Stimulated activated CD8-positive, alpha-beta memory T cell treated with anti-CD3 and anti-CD28 coated beads, Interleukin-15, amount 100 ng/mL, for 24 hours (primary cell): ENCODE measurements at places on chromosomes 7 and 10.

GRCh38 chr10:28938745-28939144 is 261.4 kb downstream of the BAMBI start:
- DNase-seq = no peak

DNA sequence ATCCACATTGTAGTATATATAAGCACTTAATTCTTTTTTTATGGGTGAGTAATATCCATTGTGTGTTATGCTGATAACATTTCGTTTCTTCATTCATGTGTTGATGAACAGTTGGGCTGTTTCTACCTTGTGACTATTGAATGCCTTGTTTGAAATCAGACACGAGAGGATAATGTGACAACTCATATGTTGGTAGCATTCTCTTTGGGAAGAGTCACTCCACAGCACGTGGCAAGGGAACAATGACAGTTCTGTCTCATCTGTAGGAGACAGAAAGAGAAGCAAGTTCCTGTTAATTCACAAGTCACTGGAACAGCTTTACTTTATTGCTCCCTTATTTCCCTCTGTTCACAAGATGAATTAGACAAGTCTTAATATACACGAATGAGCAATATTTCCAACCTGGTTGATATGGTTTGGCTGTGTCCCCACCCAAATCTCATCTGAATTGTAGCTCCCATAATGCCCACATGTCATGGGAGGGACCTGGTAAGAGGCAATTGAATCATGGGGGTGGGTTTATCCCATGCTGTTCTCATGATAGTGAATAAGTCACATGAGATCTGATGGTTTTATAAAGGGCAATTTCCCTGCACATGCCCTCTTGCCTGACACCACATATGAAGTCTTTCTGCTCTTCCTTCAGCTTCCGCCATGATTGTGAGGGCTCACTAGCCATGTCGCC is 125.3 kb downstream of the SEC23IP start:
- DNase-seq = no peak

GRCh38 chr7:95011146-95011928 is 103.9 kb downstream of the PPP1R9A start:
- no peak for DNase-seq

DNA sequence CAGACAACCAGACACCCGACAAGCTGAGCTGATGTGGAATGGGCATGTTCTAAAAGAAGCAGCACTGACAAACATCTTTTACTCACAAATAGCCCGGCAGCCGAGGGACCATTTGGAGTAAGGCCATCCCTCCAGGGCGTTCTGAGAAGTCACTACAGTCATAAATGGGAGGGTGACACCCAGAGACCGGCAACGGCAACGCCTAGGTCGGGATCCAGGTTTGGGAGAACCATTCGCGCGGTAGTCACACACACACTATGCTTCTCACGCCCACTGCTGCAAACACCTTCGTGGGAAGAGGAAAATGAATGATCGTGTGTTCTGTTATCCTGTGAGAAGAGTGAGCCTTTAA is 9.8 kb downstream of the TNS3 start:
- DNase-seq = no peak

- no peak for DNase-seq
These were observed 25.6 kb upstream of the ERCC6 start for GRCh38 chr10:49564461-49565009.

DNA sequence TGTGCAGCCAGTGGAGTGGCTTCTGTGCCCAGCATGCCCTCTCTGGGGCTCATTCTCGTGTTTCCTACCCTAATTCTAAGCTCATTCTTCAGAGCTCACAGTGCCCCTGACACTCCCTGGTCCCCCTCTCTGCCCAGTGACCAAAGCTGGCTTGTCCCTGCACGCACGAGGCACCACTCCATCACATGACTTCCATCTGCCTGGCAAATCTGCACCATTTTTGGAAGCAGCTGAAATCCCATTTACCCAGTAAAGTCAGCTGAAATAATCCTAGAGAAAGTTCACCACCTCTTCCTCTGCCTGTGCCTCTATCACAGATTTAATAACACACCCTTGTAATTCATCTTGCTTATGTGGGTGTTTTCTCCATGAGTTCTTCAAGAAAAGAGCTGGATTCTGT is 616.9 kb downstream of the PTPRN2 start:
- no peak for DNase-seq

GRCh38 chr10:110601581-110601980 is 34.1 kb downstream of the SMC3 start:
- no peak for DNase-seq

DNA sequence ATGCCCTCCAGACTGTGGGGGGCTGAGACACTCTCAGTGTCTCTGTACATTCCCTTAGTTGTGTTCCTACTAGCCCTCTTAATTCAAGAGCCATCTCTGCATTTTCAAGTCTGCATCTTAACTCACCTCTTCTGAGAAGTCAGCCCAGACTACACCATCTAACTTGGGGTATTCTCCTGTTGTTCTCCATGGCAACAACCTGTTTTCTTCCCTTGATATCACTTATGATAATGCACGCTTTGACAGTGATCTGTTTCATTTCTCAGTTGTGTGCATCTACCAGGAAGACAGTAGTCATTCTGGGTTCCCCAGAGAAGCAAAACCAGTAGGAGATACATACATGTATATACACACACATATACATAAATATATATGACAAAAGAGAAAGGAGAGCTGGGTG is 707.3 kb upstream of the IGFBP3 start:
- DNase-seq = no peak

DNA sequence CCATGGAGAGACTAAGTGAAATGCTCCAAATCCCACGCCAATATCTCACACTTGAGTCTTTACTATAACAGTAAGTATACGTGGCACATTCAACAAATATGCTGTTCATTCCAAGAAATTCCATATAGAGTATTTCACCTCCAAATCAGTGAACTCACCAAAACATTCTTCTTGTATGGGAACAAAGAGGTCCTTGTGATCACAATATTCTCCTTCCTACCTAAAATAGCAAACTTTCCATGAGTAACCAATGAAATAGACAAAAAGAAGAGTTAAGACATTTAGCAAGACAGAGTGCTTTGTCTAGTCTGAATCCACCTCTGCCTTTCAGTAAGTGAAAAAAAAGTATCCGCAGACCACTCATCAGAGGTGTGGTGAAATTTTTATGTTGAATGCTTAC is 77.3 kb upstream of the NXPH1 start:
- no peak for DNase-seq

DNA sequence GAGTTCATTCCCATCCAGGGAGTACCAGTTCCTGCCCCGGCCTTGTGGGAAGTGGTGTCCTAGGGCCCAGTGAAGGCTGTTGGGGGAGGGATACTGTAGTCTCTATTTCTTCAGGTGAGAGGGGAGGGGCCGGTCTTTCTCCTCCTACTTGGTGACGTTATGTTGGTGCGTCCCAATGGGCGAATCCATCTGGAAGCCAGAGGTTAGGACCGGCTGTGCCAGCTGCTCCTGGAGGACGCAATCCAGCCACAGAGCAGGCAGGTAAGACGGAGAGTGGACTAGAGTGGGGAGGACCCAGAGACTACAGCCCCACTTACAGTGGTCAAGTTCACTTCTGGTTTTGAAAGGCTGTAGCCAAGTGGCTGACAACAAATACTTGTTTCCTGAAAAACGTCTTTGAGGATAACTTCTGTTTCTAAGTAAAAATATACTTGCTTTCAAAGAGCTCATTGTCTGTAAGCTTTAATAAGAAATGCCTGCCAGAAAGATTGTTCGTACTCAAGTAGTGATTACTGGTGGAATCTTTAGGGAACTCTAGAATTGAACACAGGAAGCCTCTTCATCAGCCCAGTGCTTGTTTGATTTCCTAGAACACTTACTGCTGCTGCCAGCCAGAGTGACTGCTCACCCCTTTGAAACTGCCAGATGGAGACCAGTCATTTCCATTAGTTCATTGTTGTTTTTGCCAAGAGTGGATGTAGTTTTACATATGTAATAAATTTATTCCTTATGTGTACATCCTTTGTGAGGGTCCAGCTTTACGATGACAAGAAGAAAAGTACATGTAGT is 25.4 kb downstream of the RBM33 start:
- DNase-seq = no peak

DNA sequence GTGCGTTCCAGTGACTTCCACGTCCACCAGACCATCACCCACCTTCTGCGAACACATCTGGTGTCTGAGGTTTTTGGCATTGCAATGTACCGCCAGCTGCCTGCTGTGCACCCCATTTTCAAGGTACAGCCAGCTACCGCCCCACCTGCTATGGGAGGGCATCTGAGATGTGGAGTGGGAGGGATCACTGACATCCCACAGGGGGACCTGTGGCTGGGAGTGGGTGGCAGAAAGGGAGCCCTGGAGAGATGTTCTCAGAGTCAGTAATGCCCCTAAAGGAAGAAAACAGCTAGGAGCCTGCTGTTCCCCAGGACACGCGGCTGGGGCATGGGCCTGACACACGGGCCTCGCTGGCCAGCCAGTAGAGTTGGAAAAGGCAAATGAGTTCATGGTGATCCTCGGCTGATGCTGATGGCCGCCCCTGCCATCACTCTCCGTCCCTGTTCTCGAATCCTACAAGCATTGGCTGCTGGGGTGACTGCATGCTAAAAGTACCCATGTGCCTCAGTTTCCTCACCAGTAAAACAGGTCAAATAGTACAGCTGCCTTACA is 66.6 kb downstream of the ALOX5 start:
- no peak for DNase-seq

- no peak for DNase-seq
These were observed 109.4 kb downstream of the NRG3 start for GRCh38 chr10:81984428-81984827.

GRCh38 chr10:68559251-68559650 is 886 bp upstream of the TET1 start:
- no peak for DNase-seq

- no peak for DNase-seq
These were observed 694 bp downstream of the C10orf62 start for GRCh38 chr10:97590082-97590747.

DNA sequence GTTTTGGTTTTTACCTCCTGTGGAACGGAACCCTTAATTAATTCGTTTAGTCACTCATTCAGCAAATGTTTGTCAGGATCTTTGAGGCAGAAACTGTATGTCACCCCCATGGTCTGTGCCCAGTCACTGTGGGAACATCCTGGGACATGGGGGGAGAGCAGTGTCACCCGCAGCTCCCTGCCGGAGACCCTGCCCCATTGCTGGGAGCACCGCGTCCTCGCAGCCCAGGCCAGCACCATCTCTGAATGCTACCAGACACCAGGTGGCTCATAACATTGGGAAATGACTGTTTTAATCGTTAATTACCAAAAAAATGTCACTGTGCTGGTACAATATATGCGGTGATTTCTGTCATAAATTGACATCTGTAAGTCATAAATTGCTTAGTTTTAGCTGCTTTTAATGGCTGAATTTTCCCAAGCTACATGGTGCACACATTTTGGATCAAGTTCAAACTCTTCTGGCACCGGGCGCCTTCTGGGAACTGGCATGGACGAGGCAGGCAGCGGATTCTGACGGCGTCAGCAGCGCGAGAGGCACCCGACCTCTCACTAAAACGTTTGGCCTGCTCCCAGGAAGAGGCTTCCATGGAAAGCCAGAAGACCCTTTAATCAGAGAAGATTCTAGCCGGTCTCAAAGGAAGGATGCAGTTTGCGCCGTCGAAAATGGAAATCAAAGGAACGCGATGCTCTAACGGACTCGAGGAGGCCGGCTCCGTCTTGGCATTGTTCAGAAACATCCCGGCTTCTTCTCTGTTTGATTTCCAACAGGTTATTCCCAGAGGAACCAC is 184.2 kb downstream of the ADARB2 start:
- no peak for DNase-seq

GRCh38 chr7:87146740-87147386 is 5.4 kb upstream of the DMTF1 start:
- DNase-seq = no peak

DNA sequence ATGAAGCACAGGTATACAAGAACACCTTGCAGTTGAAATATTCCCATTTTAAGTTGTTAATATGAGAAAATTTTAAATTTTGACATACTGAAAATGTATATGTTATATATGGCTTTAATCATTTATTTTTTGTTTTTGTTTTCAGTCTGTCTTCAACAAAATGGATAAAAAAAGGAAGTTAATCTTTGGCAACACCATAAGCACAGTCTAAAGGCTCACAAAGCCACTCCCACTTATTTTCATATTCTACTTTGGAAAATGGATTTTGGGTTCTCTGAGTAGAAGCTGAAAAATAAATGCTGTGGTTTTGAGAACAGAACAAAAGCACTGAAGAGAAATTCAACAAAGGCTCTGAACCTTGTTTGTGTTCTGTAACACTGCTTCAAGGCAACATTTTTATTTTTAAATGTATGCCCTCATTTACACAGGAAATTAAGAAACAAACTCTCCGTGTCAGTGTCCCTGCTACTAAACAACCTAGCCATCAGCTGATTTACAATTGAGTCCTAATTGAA is 81.3 kb upstream of the LRRN3 start:
- DNase-seq = no peak

DNA sequence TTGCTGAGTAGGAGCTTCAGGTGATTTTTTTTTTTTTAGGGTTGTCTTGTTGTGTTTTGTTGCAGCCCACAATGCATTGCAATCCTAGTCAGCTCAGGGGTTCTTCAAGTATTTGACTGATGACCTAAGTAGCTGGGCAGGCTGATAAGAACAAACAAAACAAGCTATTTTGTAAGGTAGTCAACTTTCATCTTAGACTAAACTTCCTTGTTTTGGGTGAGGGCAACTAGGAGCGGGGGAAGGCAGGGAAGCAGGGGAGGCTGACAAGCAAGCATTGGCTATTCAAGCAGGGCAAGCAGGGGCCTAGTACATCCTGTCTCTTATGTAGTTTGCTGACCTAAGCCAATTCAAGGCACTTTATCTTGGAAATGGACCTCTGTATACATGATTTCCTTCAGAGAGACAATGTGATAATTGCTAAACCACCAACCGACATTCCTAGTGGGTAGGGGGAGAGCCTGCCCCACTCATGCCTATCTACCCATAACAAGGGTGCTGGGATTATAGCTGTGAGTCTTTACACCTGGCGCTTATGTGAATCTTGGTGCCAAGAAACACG is 163.3 kb upstream of the PRKCQ start:
- no peak for DNase-seq

DNA sequence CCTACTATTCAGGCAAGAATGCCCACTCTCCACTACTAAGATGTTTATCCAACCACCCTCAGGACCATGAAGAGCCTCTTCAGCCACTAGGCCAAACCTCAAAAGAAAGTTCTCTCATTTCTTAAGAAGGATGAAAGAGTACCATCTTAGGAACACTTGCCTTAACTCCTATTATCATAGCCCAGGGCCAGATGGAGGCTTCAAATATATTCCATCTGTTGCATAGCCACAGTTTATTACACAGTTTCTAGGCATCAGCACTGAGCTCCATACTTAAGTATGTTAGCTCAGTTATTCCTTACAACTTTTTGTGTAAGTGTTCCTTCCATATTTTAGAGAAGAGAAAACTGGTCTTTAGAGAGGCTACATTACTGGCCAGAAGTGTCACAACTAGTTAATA is 37.4 kb upstream of the YAE1 start:
- no peak for DNase-seq
